ENCODE measurements at places on chromosomes 11 and 22.
A peak's percentile ranks its signal among the peaks of the same experiment; 100 is the strongest.

- DNase-seq, result no peak
Measured at GRCh38 chr22:26169315-26170111, at the start of gene SEZ6L. TSS of gene SEZ6L (plus strand) at chr22:26169462. CDS start at chr22:26169670, 208 bp downstream.

DNA sequence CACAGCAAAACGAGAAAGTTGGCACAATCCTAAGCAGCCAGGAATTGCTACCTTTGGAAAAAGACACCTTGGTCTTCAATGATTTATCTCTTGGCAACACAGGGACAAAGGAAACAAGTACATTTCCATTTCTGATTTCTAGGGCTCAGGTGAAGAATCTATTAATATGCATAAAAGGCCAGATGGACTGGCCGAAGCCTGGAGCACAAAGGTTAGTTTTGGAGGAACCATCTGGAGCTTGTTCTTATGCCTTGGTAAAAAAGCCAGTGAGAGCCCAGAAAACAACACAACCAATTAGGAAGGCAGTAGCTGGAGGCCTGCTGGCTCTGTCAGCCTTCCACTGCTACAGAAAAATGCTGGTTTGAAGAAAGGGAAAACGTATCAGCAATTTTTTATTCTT, 713.5 kb upstream of the API5 start:
- no peak for DNase-seq

DNA sequence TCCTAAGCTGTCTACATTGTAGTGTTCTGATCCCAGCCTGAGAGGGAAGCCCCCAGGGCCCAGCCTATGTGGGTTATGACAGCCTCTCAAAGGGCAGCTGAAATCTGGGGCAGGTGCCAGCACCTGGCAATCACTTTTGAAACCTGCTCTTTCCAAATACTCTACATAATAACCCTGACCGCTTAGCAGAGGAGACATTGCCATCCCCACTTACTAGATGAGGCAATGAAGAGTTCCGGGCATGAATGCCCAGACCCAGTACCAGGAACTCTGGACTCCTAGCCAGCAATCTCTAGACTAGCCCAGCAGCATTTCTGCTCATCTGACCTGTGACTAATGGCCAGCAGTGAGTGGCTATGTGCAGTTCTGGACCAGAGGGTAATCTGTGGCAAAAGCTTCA, 412.4 kb upstream of the CADM1 start:
- DNase-seq, result no peak

GRCh38 chr11:33116535-33116934, 44.7 kb downstream of the CSTF3 start:
- no peak for DNase-seq

DNA sequence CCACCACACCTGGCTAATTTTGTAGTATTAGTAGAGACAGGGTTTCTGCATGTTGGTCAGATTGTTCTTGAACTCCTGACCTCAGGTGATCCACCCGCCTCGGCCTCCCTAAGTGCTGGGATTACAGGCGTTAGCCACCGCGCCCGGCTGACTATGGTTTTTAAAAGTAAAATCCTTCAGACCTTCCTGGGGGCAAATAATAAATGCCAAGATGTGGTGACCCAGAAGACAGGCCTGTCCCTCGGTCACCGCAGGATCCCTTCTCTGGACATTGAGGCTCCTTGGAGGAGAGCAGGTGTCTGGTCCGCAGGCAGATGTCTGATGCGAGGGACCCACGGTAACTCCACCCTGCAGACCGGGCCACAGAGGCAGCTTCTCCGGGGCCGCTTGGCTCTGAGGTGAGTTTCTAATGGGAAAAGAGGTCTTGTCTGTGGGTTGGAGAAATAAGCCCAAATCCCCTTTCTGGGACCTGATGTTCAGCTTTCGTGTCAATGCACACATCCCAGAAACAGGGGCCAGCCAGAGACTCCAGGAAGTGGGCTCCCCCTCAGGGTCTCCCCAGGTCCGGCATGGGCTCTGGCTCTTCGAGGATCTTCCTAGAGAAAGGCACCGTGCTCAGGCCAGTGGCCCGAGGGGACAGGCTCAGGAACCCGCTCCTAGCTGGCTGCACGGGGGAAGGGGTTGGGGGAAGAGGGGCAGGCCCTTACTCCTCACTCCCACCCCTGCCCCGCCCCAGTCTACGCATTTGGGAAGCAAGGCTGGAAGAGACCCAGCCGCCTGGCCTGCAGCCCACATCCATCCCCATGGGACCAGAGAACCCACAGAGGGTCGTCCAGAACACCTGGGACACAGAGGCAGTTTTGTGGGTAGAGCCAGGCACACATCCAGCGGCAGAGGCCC, 100.6 kb downstream of the WNT7B start:
- DNase-seq, result peak; percentile 63

GRCh38 chr11:104997288-104997687, 25.7 kb downstream of the CASP5 start:
- DNase-seq, result no peak

GRCh38 chr11:444396-445144, 2.8 kb upstream of the ANO9 start:
- no peak for DNase-seq

GRCh38 chr11:43957571-43957970, 15.1 kb downstream of the C11orf96 start:
- no peak for DNase-seq

GRCh38 chr22:29948385-29948769, 65.4 kb downstream of the MTMR3 start:
- no peak for DNase-seq

DNA sequence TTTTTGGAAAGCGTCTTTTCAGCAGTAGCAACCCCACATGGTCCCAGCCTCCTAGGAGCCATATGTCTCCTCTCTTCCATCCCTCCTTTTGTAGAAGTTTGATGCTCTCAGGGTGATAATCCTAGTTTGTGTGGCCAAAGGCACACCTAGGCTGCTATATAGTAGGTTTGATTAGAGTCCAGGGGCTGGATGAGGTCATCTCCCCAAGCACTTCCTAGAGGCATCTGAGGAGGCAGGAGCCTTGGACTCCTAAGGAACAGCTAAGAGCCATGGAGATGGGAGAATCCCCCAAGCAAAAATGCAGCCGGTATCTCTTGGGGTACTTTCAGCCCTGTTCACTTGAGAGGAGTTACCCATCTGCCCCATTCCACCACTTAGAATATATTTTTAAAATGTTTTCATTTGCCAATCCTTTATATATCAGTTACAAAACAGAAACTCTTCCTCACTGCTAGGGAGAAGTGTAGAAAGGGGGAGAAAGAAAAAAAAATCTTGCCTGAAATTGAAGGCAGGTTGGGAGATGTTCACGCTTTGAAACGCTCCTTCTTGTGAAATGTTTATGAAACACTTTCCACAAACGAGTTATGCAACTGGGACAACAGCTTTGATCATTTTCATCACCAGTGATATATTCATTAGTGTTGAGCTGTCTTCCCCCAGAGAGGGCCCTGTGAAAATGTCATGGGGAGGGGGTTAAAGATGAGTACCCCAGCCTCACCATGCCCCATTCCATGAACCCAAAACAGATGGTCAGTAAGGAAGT, 31.9 kb upstream of the TLCD5 start:
- DNase-seq, result peak; percentile 19

Measured in cardiac septum (tissue), 1 donor.